ENCODE measurements at places on chromosomes 2 and 18.

DNA sequence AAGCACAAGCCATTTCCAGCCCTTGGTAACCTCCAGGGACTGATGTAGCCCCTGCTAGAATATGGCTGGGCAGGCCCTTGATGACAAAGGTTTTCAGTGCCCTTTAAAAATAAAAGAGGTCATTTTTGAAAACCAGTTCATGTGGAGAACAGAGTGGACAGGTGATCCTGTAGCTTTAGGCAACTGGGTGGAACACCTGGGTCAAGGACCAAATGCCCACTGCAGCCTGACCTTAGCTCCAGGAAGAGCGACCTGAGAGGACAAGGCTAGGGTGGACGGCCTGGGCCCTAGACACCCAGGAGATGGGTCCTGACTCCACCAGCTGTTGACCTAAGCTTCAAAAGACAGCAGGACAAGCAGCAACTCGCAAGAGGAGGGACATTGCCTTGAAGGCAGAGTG lies 116.6 kb downstream of the LIPG start:
- no peak for DNase-seq

GRCh38 chr2:33859811-33860461 lies 260.8 kb upstream of the FAM98A start:
- DNase-seq = no peak

DNA sequence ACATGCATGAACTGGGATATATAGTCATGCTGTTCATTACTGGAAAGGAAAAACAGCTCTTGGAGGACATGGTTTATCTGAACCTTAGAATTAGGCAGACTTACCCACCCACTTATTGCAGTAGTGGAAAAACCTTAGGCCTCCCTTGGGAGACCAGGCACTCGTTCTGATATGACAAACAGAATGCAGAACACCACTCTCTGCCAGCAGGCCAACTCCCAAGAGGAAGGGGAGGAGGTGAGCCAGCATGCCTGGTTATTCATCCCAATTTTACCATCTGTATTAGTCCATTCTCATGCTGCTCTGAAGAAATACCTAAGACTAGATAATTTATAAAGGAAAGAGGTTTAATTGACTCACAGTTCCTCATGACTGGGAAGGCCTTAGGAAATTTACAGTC lies 17.5 kb downstream of the C18orf63 start:
- DNase-seq = no peak

DNA sequence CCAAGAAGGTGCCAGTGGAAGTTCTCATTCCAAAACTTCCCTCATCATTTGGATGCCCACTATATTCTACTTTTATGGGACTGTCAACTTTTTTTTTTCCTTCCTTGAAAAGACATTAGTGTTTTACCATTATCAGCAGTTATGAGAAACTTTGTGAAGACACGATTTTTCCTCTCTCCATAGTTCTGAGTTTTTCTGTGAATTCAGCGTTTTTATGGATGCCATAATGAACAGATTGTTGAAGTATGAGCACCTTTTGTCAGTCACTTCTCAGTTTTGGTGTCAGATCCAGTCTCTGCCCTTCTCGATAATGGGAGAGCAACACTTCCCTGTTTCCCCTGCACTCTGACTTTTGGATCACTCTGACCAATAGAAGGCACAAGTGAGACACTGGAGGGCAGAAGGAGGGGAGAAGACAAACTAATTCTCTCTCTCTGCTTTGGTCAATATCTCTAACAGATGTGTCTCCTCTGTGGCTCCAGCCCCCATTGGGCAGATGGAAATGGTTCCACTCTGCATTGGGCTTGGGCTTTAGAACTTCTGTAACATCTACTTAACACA lies 53.5 kb upstream of the FN1 start:
- DNase-seq = no peak

DNA sequence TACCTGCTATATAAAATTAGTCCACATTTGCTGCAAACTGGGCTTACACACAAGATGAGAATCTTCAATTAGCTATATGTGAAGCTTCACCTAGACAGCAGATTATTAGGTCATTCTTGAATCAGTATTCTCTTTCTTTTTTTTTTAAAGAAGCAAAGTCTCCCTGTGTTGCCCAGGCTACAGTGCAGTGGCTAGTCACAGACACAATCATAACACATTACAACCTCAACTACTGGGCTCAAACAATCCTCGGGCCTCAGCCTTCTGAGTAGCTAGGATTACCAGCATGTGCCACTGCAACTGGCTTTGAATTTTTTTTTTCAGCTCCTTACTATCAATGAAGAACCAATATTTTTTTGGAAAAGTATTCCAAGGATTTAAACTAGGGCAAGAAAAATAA lies 30.5 kb downstream of the OLA1 start:
- DNase-seq = no peak
